Activated T-helper 17 cell treated with anti-CD3 and anti-CD28 coated beads, Interleukin-2, amount 50 U/mL, for 72 hours (primary cell): ENCODE measurements at places on chromosomes 7 and 10. TPM values are rescaled to one million over a fixed set of nuclear protein-coding genes. Genes with fewer than 3 reads are reported as not detected.

DNA sequence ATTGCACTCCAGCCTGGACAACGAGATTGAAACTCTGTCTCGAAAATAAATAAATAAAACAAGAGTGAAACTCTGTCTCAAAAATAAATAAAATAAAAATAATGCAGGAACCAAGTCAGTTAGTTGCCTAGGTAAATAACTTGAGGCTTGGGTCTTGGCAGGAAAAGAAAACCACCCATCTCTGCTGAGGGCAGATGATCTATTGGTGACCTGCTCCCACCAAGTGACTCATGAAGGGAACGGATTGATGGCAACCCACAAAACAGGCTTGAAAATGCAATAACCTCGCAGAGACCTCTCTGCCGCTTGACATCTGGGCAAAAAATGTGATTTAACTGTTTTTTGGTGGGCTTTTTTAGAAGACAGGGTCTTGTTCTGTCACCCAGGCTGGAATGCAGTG lies 86.6 kb downstream of the CALN1 start:
- no peak for ATAC-seq

GRCh38 chr7:41994036-41994745 lies 242.8 kb downstream of the GLI3 start:
- no peak for ATAC-seq

DNA sequence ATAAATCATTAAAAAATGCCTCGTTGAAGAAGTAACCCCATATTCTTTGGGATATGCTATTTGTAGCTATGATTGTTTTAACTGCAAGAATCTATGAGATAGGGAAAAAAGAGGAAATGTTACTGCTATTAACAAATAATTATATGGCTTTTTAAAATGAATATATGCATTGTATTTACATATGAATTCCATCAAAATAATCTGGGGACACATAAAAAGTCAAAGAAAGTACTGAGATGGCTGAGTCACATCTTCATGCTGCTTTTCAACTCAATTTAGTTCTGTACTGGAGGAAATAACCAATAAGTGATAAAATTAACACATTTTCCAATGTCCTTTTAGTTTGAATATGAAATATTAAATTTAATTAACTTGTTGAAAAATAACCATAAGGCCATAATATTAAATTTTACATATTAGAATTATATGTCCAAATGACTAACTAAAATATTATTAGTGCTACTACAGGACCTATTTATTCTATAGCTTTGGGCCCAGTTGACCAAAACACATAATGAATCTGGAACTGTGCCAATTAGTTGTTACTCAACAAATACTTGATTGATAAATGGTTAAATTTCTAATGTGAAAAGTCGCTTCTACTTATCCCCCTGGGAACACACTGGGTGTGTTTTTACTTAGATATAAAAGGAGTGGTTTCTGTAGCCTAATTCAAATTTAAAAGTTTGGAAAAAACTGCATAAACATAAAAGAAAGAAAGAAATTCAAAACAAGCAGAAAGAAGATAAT lies 214.6 kb upstream of the PFKP start:
- ATAC-seq, result no peak

DNA sequence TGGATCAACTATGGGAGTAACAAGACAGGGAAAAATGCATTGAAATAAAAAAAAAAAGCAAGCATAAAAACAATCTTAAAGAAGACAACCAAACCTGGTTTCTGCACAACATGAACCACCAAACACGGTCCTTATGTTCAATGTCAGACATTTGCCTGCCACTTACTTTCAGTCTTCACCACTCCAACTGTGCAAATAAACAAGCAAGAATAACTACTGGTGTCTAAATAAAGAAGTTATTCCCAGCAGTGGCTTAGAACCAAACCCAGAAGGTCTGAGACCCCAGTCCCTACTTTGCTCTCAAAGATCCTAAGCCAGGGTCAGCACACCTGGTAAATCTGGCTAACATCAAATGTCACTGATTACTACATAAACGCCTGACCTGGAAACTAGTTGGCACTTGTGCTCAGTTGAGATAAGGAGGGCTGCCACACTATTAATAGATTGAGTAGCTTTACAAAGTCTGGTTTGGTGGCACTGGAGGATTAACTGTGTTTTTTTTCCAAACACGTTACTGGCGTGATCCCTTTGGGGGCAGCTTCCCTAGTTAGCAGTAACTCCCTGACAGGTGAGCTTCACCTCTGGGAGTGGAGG lies 62.7 kb upstream of the ABLIM1 start:
- no peak for ATAC-seq

DNA sequence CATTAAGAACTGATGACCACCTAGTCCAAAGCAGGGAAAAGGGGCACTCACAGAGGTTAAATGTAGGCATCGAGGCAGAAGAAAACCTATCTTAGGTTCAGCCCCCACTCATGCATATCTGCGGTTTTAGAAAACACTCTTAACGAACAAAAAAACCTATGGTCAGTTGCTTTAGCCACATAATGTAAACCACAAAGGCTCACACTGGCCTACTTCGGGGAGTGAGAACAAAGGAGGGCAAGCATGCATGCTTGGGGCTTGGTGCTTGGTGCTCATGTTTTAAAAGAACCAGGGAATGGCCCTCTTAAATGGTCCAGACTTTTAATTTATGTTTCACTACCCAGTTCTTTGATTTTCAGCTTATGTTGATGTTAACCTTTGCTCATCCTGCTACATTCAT lies 14.2 kb downstream of the INSYN2A start:
- no peak for ATAC-seq

DNA sequence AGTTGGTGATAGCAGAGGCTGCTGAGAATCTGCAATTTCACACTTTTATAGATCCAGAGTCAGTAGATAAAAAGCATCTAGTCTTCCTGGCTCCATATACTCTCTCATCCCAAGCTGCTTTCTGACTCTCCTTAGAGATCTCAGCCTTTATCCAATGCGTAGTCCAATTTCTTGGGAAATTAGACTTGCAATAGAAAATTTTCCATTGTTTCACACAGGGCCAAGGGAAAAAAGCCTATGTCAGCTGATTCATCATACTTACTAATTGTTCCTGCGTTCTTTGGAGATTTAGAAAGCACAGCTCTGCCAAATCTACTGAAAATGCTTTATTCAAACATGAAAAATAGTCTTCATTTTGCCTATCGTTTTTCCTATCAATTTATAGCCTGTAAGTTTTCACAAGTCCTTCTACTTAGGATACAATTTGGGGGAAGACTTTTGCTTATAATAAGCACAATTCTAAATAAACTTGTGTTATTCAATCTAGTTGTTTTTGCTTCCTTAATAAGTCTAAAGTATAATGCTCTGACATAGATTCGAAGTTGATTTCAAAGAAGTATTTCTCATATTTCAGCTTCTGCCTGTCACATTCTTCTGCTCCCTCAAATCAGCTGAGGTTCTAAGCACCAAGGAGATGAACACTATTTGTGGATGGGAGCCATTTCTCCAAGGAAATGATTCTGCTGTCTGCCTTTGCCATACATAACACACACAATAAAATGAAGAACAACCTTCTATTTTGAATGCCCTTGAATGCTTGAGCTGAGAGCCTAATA lies 165.4 kb downstream of the ADAM12 start:
- no peak for ATAC-seq

GRCh38 chr7:6248581-6248980 lies 23.8 kb downstream of the CYTH3 start:
- ATAC-seq, result peak; percentile 18

DNA sequence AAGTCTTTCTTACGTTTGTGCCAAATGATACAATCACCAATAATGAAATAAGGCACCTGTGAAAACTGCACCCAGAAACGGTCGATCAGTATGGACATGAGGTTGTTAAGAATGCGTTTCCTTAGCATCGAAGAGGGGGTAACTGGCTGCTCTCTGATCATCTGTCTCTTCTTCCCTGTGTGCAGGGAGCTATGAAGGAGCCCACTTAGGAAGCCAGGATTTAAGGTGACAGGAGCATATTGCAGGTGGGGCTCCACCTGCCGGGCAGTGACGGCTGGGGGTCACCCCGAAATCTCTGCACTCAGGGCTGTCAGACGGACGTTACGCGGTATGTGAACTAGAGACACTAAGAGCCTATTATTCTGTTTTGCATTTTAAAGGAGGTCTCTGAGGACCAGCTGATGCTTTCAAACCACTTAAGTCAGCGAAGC lies 64.5 kb downstream of the CARD11 start:
- ATAC-seq, result no peak

DNA sequence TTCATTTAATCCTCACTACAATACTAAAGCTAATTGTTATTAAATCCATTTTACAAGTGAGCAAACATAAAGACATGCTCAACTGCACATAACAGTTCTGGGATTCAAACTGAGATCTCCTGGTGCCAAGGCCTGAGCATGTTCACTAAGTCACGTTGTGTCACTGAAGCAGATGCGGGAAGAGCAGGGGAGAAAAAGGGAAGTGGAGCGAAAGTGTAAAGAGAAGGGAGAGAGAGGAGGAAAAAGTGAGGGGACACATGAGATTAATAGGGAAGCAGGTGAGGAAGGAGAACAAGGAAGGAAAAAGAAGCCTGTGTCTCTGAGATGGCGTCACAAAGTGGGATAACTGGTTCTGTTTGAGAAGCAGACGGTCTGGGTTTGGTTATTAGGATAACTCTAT lies 38.9 kb upstream of the KAT6B start:
- no peak for ATAC-seq

DNA sequence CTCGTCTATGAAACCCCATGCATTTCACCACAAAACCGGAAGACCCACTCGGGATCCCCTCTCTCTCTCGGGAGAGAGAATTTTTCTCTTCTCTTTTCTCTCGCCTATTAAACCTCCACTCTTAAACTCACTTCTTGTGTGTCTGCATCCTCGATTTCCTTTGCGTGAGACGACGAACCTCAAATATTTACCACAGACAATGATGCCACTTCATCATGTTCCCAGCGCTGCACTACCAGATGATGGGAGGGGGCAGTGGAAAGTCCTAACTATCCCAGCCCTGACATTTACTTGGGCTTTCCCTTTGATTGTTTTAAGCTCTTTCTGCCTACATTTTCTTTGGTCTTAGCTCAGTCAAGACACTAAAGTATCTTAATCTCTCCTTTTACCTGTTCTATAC lies 906.7 kb downstream of the GRID1 start:
- no peak for ATAC-seq

DNA sequence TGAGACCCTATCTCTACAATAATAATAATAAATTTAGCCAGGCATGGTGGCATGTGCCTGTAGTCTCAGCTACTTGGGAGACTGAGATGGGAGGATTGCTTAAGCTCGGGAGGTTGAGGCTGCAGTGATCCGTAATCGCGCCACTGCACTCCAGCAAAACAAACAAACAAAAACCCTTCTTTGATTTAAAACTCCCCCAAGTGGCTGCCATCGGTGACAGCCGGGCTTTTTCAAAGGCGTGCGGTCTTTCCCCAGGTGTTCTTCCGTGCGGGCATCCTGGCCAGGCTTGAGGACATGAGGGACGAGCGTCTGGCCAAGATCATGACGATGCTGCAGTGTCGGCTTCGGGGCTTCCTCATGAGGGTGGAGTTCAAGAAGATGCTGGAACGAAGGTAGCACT lies 1.9 kb upstream of the MYH16 start:
- no peak for ATAC-seq

GRCh38 chr7:101165958-101166647 lies 734 bp upstream of the VGF start:
- ATAC-seq, result no peak

- no peak for ATAC-seq
These were observed 85.3 kb upstream of the MGMT start for GRCh38 chr10:129381741-129382140.

- no peak for ATAC-seq
These were observed 386.6 kb downstream of the SH2D4B start for GRCh38 chr10:80924063-80924952.

GRCh38 chr10:114806562-114807391 lies 14.8 kb upstream of the FHIP2A start:
- ATAC-seq, result no peak

GRCh38 chr10:61784354-61785133 lies 117.0 kb upstream of the ARID5B start:
- peak; percentile 80 for ATAC-seq

GRCh38 chr10:88759366-88760101 lies at the start of gene LIPN:
Gene LIPN (plus strand): TSS chr10:88760020. CDS start chr10:88761406, 1,386 bp downstream.
- ATAC-seq, result no peak

- ATAC-seq, result no peak
These were observed 46.2 kb downstream of the JAKMIP3 start for GRCh38 chr10:132111871-132112341.

DNA sequence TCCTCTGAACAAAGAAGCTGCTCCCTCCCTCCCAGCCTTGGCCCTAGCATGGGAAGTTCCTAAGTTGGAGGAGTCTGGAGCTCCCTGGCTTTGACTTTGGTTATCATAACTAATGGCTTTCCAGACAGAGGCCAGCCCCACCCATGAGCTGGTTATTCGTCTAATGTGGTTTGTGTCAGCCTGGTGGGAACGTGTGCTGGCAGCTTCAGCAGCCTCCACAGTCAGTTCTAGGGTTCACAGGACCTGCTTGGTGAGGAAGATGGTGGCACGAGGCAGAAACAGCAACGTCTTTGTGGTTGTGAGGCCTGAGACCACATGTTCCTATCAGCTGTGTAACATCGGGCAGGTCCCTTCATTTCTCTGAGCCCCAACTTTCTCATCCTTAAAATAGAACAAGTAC lies 103.1 kb downstream of the PAXIP1 start:
- ATAC-seq, result no peak

- ATAC-seq, result peak; percentile 52
These were observed 233.6 kb downstream of the SNX13 start for GRCh38 chr7:17706734-17707133.

GRCh38 chr10:71223347-71224058 lies 11.1 kb downstream of the UNC5B start:
- no peak for ATAC-seq

DNA sequence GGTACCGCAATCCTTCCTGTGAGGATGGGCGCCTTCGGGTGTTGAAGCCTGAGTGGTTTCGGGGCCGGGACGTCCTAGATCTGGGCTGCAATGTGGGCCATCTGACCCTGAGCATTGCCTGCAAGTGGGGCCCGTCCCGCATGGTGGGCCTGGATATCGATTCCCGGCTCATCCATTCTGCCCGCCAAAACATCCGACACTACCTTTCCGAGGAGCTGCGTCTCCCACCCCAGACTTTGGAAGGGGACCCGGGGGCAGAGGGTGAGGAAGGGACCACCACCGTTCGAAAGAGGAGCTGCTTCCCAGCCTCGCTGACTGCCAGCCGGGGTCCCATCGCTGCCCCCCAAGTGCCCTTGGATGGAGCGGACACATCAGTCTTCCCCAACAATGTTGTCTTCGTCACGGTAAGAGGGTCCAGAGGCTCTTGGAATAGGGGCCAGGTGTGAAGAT lies 1.7 kb downstream of the MEPCE start:
- ATAC-seq, result no peak

GRCh38 chr10:30026578-30026977 lies 32.8 kb downstream of the JCAD start:
- no peak for ATAC-seq

Gene SLC39A12
- not detected for total RNA-seq

Gene KIAA1217
- 2.1 TPM for total RNA-seq

Gene RET
- total RNA-seq, result 0.24 TPM

Gene C7orf57
- 0.95 TPM for total RNA-seq

Gene FAM24B
- 14.8 TPM for total RNA-seq

Gene GIMAP8
- 16.4 TPM for total RNA-seq

Gene PIK3AP1
- total RNA-seq, result 4.3 TPM
